ENCODE measurements at places on chromosomes 4 and X.

DNA sequence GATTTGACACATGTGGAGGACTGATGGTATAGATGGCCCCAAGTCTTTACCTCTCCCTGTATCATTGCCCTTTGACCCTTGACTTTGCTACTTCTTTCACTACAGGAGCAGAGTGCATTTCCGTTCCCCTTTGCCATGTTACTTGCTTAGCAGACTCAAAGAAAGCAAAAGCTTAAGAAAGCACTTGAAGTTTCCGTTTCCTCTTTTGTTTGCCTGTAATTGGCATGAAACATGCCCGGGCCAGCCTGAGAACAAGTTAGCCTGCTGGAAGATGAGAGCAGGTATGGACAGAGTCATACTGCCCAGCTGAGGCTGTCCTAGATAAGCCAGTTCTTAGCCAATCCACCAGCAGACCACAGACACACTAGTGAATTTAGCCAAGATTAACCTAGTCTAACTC lies 206.0 kb downstream of the BCOR start:
- DNase-seq, result no peak

DNA sequence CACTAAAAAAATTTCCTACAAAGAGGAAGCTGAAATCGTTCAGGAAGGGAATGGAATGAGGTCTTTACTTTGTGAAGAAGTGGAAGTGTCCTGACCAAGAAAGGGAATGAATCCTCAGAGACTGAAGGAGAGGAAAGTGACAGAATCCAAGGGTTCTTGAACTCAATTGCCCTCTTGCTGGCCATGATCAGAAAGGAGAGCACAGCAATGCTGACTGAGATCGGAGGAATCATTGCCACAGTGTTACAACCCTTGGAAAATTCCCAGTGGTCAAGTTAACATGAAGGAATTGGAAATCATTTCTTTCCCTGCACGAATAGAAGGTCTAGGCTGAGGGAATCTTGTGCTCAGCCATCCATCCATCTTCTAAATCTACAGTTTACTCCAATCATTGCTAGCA lies 190.0 kb upstream of the NEIL3 start:
- no peak for DNase-seq

- no peak for DNase-seq
Observed at GRCh38 chr4:3208826-3209225, 40.1 kb upstream of the MSANTD1 start.

DNA sequence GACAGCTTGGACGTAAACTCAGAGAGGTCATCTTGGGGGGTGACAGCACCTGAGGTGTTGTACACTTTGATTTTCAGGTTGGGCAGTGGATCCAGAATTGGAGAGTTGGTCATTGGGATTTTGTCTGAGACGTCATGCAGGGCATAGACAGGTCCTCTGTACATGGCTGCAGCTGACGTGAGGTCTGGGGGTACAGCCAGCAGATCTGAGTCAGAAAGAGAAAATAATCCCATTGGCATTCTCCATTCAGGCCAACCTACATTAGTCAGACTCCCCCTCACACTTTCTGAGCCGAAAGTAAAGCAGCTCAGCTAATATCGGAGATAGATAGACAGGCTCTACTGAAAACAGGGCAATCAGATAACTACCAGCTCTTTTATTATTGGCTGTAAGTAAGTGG lies 329.7 kb downstream of the UNC5C start:
- no peak for DNase-seq

- DNase-seq, result no peak
Observed at GRCh38 chr4:178414042-178414441, 971.8 kb upstream of the AGA start.

- DNase-seq, result no peak
Observed at GRCh38 chr4:6056976-6057766, 38.9 kb upstream of the C4orf50 start.

- no peak for DNase-seq
Observed at GRCh38 chrX:13923289-13923688, 106.4 kb upstream of the GPM6B start.

GRCh38 chr4:26871611-26872010 lies 11.0 kb downstream of the STIM2 start:
- DNase-seq, result no peak

DNA sequence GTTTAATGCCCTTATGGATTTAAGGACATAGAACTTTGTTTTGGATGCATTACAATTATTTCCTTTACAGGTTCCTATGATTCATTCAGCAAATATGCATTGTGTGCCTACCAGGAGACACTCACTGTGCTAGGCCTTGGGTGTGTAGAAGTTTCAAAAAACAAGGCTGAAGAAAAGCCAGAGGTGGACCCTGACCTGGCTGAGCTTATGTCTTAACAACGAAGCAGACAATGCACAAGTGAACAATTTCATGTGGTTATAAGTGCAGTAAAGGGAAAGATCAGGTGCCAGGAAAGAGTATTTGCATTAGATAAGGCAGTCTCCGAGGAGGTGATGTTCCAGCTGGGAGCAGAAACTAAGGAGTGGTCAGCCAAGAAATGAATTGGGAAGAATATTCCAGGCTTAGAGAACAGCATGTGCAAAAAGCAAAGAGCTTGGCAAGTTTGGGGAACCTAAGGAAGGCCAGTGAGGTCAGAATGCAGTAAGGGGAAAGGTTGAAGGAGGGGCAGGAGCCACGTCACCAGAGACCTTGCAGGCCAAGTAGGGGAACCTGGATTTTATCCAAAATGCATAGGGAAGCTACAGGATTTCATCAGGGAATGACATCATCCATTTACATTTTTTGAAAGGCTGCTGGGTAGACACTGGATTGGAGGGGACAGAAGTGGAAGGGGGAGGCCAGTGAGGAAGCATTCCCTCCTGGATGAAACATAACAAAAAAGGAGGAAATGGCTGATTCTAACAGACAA lies 193.6 kb downstream of the SOWAHB start:
- no peak for DNase-seq

- no peak for DNase-seq
Observed at GRCh38 chrX:133630362-133630761, 215.1 kb upstream of the GPC4 start.

DNA sequence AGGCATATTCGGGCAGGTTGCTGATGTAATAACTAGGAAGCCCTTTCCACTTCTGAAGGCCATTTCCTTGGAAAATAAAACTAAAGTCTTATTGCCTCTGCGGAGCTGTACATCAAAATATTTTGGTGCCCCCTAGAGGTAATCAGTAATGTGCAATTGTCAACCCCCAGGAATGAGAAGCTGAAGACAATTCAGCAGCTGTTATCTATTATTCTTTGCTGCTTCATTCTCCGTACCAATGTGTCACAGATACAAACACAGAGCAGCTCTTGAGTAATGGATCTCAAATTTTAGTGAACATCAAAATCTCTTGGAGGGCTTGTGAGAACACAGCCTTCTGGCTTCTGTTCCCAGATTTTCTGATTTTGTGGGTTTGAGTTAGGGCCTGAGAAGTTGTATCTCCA lies 3.5 kb upstream of the SLIT2 start:
- no peak for DNase-seq

- DNase-seq, result no peak
Observed at GRCh38 chrX:70509078-70509477, 64.4 kb downstream of the DLG3 start.

- DNase-seq, result no peak
Observed at GRCh38 chr4:54657551-54658251, at the start of gene KIT. Gene KIT, plus strand, starts transcription at chr4:54657957. Its CDS starts 58 bp downstream, at chr4:54658015.

- DNase-seq, result no peak
Observed at GRCh38 chr4:10320130-10320529, 137.1 kb downstream of the ZNF518B start.

GRCh38 chr4:99629962-99630554 lies 27.6 kb downstream of the C4orf54 start:
- no peak for DNase-seq

DNA sequence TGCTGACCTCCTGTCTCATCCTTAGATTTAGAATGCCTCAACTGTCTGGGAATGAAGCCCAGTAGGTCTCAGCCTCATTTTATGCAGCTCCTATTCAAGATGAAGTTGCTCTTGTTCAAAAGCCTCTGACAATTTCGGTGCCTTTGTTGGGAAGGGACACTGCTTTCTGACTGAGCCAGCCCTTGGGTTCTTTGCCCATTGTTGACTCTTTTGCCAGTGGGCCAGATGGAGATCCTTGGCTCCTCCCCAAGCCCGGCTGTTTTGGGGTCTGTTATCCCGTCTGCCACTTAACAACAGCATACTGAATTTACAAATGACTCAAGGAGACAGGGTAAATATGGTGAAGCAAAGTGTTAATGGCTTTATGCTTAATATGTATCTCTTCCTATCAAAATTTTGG lies 58.3 kb upstream of the PRKX start:
- no peak for DNase-seq

DNA sequence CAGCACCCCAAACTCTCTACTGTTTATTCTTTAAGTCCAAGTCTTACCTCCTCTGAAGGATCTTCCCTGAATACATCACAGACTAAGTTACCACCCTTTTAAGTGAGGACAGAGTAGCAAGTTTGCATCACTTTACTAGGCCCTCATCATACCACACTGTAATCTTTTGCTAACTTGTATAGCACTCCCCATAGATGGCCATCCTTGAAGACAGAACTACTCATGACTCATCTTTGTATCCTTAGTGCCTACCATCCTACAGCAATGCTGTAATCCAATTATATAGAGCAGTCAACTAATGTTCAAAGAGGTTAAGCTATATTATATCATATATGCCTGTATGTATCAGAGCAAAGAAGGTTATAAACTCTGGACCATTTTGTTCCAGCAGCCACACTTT lies 101.4 kb downstream of the ADAMTS3 start:
- no peak for DNase-seq

- no peak for DNase-seq
Observed at GRCh38 chrX:95539041-95539440, 1145.6 kb upstream of the DIAPH2 start.

DNA sequence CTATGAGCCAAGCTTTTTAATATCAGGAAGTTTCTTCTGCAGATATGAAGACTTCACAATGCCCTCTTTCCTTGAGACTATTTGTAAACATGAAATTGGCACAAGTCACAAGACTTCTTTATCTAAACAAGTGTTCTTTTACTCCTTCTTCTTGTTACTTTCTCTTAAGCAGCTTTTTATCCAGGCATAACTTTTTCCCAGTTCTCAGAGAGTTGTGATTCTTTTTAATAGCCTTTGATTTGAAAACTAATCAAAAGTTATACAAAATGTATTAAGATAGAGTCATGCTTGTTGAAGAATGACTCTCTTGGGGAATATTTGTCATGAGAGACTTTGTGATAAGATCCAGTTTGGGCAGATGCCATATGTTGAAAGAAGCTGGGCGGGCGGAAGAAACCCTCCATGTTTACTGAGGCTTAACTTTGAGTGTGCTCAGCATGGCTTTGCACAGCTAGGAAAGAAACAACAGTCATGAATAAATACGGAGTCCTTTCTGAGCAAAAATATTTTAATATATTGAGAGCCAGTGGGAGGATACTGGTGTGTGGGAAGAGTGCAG lies 39.3 kb downstream of the SYTL5 start:
- DNase-seq, result no peak

- no peak for DNase-seq
Observed at GRCh38 chr4:8896506-8896905, 24.9 kb upstream of the HMX1 start.

DNA sequence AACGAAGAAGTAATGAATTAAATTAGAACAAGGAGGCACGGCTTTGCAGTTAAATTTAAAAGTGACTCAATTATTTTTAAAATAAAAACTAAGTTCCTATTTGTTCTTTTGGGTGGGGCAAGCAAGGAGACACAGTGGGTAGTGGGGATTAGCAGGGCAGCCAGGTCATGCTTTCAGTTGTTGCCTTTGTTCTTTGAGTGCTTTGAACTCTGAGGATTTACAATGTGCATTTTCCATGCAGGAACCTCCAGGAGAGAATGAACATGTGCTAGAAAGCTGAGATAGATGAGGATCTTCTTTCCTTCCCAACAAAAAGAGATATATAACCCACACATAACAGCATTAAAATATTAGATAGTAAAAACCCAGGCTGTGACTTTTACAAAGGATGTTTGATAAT lies 420.4 kb upstream of the CTSO start:
- no peak for DNase-seq

DNA sequence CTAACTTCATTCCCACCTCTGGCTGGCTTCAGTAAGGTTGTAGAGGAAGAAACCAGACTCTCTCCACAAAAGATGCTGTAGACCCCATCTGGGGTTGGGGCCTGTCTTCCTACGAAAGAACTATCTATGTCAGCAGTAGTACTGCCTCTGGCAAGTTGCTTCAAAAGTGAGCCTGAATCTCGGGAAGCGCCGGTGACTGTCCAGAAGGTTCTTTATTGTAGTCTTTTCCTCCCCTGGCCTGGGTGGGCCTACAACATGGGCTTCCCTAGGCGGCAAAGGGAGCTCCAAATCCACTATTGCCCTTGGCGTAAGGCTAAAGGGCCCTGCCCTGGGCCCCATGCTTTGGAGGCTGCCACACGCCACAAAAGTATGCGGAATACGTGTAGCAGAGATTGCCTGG lies 38.6 kb upstream of the NYX start:
- DNase-seq, result no peak

- DNase-seq, result no peak
Observed at GRCh38 chr4:11618666-11619282, 190.1 kb upstream of the HS3ST1 start.

- no peak for DNase-seq
Observed at GRCh38 chrX:72100051-72100755, 31.5 kb downstream of the RTL5 start.

GRCh38 chr4:79334783-79335182 lies 8.9 kb upstream of the NAA11 start:
- DNase-seq, result no peak

GRCh38 chr4:98474408-98474844 lies 184.0 kb downstream of the TSPAN5 start:
- DNase-seq, result no peak
